ENCODE measurements at places on chromosomes 16 and 17.
A peak's percentile ranks its signal among the peaks of the same experiment; 100 is the strongest.

DNA sequence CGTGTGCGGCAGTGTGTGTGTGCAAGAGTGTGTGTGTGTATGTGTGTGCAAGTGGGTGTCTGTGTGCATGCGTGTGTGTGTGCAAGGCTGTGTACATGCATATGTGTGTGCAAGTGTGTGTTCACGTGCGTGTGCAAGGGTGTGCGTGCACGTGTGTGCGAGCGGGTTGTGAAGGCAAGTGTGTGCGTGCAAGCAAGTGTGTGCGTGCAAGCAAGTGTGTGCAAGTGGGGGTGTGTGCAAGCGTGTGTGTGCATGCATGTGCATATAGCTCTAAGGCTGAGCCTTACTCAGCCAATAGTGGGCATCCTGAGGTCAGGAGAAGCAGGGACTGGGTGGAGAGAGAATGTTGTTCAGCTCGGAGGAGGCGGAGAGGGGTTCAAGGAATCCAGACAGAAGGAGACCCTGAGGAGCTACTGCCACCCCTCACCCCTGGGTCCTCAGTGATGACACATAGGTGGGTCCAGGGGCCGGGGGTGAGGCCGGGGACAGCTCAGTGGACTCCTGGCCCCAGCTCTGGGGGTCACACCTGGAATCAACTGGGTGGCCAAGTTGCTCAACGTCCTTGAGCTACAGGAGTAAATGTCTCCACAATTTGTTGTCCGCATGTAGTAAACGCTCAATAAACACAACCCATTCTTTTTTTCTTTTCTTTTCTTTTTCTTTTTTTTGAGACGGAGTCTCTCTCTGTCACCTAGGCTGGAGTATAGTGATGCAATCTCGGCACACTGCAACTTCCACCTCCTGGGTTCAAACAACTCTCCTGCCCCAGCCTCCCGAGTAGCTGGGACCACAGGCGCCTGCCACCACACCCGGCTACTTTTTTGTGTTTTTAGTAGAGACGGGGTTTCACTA is 1.8 kb downstream of the PRR29 start:
- DNase-seq = no peak

GRCh38 chr17:15238676-15239422 is 26.3 kb downstream of the PMP22 start:
- no peak for DNase-seq

DNA sequence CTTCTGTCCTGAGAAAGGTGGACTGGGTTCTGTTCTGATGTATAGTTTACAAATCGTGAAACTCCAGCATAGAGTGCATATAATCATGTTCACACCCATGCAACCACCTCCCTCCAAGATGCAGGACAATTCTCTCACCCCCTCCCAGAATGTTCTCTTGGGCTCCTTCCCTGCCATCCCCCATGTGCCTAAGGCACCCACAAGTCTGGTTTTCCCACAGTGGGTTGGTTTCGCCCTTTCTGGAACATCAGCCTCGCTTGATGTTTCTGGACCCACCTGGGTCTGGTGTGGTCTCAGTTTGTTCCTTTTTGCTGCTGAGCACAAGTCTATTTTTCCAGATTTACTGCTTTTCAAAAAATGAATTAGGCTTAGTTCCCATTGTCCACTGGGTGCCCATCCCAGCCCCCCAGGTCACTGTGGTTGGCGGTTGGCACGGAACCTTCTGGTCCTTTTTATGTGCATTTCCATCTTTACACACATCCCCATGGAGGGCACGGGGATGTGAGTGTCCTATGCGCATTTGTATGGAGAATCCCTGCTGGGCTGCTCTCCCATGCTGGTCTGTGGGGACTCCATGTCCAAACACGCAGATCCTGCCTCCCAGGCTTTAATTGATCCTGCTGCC is 19.0 kb downstream of the MAP2K3 start:
- DNase-seq = no peak

- DNase-seq = no peak
Observed at GRCh38 chr17:73750975-73751374, 106.7 kb upstream of the SDK2 start.

- DNase-seq = peak; percentile 60
Observed at GRCh38 chr16:85615852-85616606, 2.9 kb downstream of the GSE1 start.

DNA sequence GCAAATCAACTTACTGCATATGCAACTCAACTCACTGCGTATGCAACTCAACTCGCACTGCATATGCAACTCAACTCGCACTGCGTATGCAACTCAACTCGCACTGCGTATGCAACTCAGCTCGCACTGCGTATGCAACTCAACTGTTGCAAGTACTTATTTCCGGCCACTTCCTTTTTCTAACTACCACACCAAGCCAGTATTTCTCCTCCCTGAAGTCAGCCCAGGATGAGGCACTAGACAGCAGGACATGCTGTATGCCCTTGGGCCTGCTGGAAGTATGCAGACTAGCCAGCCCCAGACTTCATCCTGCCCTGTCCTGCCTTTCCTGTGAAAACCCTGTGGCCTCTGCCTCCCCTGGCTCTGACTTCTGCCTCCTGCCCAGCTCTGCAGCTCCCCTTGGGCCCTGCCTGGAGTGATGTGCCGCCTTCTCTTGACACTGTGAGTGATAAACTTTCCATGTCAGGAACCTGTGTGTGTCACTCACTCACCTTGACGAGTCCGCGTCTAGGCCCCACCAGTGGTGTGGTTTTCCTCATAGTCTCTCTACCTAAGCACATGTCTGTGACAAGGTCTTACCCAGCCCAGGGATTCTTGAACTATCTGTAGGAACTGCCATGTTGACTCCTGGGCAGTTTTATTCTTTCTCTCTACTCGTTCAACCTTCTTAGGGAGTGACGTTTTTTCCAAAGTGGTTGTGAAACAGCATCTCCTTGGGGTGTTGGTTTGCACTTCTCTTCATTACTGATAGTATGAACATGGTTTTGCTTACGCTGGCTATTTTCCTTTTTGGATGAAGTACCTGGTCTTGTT is 16.4 kb downstream of the ZNF778 start:
- no peak for DNase-seq

DNA sequence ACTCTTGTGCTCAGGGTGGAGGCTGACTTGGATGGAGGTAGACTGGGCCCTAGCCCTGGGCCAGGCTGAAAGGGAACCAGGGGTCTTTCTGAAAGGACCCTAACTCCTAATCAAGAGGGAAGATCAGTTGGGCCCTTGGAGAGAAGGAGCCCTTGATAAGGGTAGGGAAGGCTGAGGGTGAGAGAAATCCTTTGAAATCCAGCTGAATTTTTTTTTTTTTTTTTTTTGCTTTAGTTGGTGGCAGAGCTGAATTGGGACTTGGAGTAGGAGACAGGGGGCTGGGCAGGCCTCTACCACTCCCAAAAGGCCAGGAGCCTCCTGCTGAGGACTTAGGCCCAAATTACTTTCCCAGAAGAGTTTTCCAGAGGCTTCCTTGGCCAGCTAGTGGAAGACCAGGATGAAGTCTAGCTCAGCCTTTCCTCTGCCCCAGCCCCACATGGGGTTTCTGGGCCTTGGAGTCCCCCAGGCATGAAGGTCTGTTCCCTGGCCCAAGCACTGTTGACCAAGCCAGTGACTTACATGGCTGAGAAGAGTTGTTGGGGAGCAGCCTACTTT is 643 bp upstream of the HOXB3 start:
- DNase-seq = no peak

GRCh38 chr17:32124985-32125847 is 17.1 kb upstream of the RHOT1 start:
- no peak for DNase-seq

DNA sequence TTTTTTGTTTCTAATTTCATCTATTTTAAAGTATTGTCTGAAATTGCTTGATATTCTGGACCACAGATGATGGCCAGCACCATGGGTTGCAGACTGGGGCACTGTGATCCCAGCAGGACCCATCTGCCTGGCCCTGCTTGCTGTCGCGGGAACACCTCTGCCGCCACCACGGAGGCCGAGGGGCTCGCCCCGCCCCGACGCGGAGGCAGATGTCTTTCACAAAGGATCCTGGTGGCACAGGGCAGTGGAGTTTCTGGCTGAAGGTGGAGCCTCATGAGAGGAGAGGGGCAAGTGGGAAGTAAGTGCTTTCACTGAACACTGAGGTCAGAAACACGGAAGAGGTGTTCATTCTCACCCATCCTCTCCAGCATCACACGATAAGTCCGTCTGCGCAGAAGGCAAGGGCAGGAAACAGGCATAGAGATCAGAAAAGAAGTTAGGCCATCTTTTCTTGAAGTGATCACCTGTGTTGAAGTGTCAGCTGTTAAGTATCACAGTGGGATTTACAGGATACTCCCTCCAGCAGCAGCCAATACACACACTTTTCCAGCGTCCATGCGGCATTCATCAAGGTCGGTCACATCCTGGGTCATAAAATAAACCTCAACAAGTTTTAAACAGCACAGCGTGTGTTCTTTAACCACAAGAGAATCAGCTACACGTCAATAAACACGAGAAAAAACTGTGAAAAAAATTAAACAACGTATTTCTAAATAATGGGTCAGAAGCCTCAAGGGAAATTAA is 194.5 kb downstream of the RPTOR start:
- DNase-seq = no peak

DNA sequence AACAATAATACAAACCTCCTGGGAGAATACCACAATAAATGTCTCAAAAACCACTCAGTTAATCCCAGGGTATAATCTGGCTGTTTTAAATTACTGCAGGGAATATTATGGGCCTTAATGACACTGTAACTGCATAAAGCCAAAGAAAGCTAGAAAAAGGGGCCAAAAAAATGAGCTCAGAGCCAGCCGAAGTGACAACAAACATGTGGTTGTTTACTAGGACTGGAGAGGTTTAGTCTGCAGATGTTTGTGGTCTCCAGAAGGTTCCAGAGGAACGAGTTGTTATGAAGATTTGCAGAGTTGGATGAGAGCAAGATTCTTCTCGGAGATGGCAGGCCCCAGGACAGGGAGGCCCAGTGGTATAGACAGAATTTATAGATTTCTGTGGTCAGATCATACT is 97.1 kb upstream of the AKTIP start:
- DNase-seq = no peak

DNA sequence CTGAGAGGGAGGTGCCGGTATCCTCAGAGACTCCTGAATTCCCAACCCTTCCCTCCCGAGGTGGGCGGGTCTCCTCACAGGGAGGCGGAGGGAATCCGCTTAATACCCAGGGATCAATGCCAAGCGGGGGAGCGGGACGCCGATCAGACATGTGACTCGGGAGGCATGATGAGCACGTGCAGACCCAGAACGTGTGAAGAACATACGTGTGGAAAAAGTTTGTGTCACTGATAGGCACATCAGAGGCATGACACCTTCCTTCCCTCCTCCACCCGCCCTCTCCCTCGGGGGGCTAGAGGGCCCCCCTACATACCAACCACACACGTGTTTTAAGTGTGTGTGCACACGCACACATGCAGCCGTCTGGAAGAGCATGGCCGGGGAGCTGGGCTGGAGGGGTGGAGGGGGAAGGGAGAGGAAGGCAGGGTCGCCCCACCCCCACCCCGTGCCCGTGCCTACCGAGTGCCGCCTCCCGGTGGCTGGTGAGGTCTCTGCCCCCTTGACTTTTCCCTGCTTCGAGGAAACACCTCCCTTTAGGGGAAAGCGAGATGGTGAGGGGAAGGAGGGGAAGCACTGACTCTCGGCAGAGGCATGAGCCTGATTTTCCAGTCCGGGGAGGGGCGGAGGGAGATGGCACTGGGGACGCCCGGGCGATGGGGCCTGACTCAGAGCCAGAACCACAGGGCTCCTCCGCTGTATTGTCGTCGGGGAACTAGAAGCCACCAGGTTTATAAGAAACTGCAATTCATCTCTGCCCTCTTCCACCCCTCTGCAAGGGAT is 12.1 kb upstream of the TBX21 start:
- DNase-seq = peak; percentile 23

GRCh38 chr16:13923703-13924298 is 3.8 kb downstream of the ERCC4 start:
- DNase-seq = no peak

GRCh38 chr17:77853191-77853977 is 105.1 kb upstream of the TNRC6C start:
- no peak for DNase-seq

GRCh38 chr17:27906623-27907022 is 13.5 kb upstream of the LYRM9 start:
- DNase-seq = no peak

DNA sequence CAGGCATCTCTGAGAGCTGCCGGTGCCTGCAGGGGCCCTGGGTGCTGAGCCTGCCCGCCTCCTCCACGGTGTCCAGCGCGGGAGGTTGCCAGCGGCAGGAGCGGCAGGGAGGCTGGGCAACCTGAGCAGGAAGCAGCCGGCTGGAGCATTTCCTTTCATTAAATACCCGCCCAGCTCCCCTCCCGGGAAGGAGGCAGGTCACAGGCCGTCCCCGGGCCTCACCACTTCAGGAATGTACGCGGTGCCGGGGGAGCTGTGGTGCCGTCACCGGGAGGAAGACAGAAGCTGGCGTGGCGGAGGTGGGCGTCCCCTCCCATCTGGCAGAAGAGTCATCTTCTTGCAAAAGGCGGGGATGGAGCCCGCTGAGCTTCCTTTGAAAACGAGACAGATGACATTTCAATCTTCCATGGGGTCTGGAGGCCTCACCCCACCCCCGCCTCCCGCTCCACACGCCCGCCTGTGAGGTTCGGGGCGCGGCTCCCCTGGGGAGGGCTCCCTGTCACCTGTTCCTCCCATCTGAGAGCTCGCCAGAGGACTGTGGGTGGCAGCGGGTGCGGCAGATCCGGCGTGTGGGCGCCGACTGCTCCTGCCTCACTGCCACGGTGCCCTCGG is 16.0 kb downstream of the SOX8 start:
- peak; percentile 35 for DNase-seq

DNA sequence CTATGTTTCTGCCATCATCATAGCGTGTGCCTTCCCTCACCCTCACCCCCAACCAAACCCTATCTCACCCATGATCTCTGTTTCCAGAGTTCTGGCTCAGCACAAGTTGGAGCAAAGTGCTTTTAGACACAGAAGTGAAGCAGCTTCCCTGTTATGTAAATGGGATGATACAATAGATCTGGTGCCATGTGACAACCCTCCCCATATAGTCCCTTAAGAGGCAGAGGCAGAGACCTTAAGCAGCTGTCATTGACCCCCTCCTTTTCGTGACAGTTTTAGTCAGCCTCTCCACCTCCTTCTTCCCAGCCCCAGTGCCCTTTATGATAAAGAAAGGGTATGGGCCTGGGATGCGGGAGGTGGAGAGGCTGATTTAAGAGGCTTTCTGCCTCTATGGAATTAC is 40.3 kb upstream of the MED13 start:
- DNase-seq = no peak

Measured in T-helper 2 cell (primary cell).